ENCODE measurements at places on chromosomes 4 and X.

GRCh38 chrX:27571164-27571563 lies 19.0 kb upstream of the DCAF8L2 start:
- no peak for DNase-seq

GRCh38 chr4:139153411-139154133 lies 23.4 kb downstream of the ELF2 start:
- no peak for DNase-seq

DNA sequence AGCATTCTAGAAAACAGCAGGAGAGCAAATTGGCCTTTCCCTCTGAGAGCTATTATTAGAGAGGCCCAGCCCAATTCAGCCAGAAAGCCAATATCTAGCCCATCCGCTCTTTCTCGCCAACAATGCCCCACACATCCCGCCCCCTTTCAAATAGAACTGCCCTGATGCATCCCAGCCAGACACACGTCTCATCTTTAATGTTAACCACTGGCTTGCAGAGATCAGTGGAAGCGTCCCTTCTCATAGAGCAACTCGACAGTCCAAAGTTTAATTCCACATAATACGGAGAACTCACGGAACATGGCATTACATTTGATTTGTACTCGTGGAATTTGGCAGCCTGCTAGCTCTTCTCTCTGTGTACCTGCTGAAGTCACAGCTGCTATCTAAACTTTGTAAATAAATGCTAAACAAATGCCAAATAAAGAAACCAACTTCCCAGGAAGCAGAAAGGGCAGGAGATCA lies 304.4 kb downstream of the DHX15 start:
- no peak for DNase-seq

DNA sequence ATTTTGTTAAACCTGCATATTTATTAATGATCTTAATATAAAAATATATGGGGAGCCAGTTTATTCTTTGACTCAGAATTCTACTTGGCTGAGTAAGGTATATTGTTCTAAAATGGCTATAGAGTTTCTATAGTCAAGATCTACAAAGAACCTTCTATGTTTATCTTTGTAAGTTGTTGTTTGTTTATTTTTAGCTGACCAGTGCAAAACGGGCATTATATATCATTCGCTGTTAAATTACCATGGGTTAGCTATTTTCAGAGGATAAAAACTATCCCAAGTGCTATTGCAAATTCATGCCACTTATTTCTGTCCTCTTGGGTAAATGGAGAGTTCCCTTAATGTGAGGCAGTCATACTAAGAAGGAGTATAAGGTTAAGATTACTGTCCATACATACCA lies 5.3 kb upstream of the SPOCK3 start:
- DNase-seq, result no peak

GRCh38 chr4:176287546-176287945 lies 18.5 kb upstream of the ASB5 start:
- DNase-seq, result no peak

- DNase-seq, result no peak
These were observed 10.4 kb upstream of the HSPA4L start for GRCh38 chr4:127771535-127772275.

DNA sequence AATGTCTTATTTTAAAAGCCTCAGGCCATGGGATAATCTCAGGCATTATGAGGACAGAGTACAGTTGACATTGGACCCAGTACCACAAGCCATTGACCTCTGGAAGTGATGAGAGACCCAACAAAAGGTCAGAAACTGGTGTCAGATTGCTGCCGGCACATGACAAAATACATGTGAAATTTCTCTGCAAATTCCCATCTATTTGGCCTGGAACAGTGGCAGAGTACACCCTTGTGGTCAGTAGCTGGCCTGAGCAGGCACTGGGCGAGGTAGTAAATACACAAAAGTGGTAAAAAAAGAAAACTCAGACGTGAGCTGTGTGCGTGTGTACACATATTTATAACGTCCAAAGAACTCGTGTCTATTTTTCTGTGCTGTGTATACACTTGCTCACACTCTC lies 155.5 kb downstream of the DHX15 start:
- DNase-seq, result no peak

GRCh38 chrX:134658760-134659023 lies 421 bp upstream of the PLAC1 start:
- DNase-seq, result no peak

DNA sequence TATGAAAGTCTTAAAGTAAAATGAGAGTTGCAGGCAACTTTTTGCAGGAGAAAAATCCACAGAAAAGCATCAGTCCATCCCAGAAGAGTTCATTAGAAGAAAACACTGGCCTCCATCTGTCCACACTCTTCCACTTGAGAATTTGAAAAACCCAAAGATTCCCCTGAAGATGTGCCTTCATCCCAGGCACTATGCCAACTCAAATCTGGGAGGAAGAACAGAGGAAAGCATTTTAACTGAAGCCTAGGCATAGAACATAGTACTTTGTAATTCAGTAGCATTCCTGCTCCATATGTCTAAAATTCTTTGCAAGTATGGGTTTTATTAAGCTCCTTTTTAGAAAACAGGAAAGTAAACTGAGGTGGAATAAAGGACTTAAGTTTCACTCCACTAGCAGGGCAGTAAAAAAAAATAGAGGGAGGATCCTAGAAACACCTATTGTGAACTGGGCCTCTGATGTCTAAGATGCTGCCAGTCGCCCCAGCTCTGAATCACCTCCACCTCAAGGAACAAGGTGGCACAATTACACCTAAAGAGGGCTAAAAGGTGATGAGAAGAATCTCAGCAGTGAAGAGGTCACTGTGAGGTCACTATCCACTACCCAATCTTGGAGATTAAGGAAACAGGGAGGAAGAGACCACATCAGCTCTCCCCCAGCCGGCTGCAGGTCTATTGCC lies 141.9 kb upstream of the FAM241A start:
- no peak for DNase-seq

DNA sequence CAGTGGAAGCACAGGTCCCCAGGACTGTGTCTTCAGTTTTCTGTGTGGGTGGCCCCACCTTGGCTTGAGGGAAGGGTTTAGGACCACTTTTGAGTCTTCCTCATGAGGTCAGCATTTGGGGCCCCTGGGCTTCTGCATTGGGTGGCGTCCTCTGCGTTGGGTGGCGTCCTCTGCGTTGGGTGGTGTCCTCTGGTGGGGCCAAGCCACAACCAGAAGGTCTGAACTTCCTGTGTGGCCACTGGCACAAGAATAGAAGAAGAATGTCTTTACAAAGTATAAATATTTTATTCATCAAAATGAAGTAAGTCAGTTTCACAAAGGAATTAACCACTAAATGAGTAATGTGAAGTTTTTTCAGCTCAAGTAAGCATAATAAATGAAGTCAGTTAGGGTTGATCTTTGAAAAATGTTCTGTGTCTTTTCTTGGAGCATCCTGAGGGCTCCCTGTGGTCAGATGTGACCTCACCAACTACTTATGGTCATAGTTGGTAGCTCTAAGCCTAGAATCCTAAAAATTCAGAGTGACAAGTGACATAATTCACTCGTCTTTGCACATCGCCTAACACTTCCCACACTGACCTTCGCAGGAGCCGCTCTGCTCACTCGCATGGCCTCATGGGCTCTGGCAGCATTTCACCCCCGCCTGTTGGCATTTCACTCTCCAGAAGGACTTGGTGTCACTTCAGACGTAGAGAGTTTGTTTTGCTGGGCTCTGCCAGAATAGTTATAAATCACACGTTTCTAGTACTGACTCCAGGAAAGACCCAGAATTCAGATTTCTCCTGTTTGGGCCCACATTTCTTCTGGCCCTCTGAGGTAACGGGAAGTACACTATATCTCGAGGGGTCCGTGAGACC lies 39.0 kb upstream of the HGFAC start:
- no peak for DNase-seq

DNA sequence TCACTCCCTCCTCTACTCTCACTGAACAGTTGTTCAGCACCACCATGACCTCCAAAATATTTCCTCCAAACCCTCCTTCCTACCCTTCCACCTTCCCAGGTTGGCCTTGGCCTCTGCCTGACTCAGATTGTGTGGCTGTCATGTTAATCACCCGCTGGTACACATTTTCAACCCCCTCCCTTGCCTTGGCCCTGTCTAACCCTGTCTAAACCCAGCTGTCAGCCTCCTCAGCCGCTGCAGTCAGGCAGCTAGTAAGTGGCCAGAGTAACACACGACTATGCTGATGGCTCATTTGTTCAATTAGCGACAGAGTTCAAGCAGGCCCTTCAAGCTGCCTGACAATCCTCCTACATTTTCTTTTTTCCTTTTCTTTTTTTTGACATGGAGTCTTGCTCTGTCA lies 18.0 kb downstream of the ING2 start:
- no peak for DNase-seq

- DNase-seq, result no peak
These were observed 22.8 kb upstream of the MAP7D3 start for GRCh38 chrX:136273986-136274385.

DNA sequence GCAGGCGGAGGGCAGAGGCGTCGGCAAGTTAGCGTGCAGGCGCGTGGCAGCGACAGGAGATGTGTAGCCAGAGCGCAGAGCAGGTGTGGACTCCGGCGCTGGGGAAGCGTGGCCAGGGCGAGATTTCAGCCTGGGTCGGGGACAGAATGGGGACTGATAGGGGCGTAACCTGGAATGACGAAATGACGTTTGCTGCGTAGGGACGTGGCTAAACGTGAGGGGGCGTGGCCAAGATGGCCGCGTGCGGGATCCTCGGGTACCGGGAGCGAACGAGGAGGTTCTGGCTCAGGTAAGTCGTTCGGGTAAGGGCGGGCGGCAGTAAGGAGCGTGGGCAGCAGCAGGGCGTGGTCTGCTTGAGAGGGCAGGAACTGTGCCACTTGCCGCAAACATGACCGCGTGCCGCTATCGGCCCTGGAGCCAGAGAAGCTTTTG lies 10.9 kb upstream of the CLTRN start:
- peak; percentile 70 for DNase-seq

GRCh38 chr4:1360423-1361283 lies 13.6 kb downstream of the UVSSA start:
- no peak for DNase-seq

DNA sequence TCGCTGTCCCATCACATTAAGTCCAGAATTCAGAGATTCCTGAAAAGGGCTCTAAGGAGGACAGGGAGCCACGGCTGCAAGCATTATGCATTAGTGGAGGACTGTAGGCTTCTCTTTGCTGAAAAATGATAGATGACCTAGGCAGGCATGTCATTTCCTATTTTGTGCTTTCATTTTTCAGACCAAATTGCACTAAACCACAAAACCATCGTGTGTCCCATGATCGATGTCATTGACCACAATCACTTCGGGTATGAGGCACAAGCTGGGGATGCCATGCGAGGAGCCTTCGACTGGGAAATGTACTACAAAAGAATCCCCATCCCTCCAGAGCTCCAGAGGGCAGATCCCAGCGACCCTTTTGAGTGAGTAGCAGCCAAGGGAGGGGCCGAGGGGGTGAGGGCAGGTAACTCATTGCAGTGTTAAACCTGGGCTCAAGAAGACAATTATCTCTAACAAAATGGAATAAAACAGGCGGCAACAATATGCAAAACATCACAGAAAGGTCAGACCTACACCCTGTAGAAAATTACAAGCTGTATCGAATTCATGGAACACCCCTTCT lies 355.2 kb upstream of the GALNT7 start:
- DNase-seq, result no peak

DNA sequence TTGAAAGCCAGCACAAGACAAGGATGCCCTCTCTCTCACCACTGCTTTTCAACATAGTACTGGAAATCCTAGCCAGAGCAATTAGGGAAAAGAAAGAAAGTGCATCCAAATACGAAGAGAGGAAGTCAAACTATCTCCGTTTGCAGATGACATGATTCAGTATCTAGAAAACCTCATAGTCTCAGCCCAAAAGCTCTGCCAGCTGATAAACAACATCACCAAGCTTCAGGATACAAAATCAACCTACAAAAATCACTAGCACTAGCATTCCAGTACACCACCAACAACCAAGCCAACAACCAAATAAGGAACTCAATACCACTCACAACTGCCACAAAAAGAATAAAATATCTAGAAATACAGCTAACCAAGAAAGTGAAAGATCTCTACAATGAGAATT lies 38.6 kb downstream of the COX7B2 start:
- no peak for DNase-seq

DNA sequence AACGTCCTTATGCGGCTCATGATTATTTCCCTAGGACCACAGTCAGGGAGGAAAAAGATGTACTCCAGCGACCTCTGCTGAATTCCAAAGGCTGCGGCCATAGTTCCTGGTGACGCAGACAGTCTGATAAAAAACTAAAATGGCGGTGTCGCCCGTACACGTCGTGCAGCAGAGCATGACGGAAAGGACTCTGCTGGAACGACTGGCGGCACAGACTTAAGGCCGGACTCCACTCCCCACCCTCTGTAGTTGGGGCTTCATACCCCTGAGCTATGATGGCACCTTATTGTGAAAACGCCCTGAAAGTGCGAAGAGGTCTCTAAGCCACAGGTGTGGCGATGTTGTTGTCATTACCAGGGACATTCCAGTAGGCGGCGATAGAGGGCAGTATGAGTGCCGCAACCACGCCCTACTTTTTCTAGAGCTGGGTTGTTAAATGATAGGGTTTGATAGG lies 90.0 kb upstream of the EDA2R start:
- peak; percentile 29 for DNase-seq

DNA sequence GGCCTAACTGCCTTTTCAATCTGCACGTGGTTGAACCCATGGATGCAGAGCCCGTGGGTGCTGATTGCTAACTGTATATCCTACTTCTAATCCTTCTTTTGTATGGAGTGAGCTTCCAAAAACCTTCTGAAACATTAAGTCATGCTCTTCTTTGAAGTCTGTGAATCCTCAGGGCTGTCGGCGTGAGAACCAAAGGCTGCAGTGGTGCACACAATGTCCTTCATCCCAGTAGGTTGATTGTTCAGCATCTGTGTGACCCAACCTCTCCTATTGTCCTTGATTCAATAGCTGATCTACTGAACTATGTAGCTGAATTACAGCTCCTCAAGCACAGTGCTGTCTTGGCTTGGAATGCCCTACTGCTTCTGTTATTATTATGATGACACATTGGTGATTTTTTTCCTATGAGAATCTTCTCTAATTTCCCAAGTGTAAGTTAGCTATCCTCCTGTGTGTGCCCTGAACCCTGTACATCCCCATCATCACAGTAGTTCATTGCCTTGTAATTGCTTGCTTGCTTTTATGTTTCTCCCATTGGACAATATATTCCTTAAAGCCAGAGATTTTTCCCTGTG lies 294.6 kb downstream of the TRIML1 start:
- no peak for DNase-seq

DNA sequence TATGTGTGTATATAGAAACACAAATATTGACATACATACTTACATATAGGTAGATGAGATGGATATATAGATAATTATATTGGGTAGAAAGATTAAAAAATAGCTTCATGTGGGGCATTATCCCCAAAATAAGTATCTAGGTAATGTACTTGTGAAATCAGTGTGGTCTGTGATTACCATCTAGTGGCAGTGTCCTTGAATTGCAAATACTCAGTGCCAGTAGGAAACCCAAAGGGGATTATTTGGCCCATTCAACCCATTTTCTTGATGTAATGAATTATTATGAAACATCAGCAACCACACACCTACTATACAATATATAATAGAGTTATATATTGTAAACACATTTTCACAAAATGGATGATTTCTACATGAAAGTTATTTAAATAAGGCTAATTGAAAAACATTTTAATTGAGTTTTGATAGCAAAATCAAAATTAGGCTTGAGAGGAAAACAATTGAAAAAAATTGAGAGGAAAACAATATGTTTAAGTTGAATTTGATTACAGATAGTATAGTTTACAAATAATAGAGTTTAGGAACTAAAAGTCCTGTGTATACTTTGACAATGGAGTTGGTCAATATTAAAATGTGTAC lies 389.4 kb downstream of the GALNTL6 start:
- DNase-seq, result no peak

GRCh38 chr4:41406113-41406516 lies 131.8 kb upstream of the LIMCH1 start:
- no peak for DNase-seq

Data from T-helper 1 cell (primary cell).